Natural killer cell (primary cell): ENCODE measurements at places on chromosomes 5 and 9.
A peak's percentile ranks its signal among the peaks of the same experiment; 100 is the strongest.

- DNase-seq: no peak
These were observed 100.1 kb upstream of the PCA3 start for GRCh38 chr9:76664120-76664519.

DNA sequence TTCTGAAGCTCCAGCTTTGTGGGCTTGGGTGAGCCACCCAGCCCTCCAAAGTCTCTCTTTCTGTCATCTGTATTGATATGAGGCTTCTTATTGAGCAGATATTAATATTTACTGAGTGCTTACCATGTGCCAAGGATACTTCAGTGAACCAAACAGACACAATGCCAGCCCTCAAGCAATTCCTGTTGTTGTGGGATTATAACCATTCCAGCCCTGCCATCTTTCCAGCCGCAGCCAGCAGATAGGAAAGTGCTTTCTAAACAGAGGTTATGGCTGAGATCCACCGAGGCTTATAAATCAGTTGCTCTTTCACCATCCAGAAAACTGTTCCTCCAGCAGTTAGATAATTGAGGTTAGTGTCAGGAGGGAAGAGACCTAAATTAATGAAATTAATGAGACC is 137.7 kb upstream of the ALDH1B1 start:
- DNase-seq: no peak

DNA sequence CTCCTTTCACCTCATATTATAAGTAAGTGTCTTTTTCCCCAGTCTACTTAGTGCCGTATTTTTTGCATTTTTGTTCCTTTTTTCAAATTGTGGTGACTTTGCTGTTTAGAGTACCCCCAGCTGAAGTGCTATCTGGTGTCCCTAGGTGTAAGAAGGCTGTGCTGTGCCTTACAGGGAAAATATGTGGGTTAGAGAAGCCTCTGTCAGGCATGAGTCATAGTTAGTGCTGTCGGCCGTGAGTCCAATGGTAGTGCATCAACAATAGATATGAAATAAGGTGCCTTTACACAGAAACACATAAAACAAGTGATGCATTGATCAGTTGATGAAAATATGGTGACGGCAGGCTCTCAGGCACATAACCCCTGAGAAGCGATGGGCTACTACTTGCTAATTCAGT is 20.1 kb downstream of the SYK start:
- no peak for DNase-seq

GRCh38 chr9:83936523-83936922 is 15.3 kb upstream of the KIF27 start:
- DNase-seq: no peak

DNA sequence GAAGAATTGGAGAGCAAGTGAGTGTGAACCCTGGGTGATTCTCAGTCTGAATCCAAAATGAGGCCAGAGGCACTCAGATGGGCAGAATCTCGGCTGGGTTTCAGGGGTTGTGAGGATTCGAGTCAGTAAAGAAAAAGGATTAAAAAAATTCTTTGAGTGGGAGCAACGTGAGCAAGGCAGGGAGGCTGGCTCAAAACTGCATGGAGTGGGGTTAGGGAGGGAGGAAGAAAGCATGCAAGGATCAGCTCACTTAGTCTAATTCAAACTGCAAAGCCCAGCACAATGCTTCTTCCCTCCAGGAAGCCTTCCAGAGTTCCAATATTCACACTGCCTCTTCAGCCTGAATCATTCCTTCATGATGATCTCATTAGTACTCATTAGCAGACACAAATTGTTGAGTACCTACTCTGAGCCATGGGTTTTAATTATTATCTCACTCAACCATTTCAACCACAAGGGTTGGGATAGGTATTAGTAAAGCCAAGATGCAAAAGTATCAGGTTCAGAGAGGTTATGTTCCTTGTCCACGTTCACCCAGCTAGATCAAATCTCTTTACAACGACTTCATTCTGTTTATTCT is 95.8 kb downstream of the BRINP1 start:
- no peak for DNase-seq

- DNase-seq: no peak
These were observed 24.2 kb downstream of the FAM78A start for GRCh38 chr9:131252120-131252519.

DNA sequence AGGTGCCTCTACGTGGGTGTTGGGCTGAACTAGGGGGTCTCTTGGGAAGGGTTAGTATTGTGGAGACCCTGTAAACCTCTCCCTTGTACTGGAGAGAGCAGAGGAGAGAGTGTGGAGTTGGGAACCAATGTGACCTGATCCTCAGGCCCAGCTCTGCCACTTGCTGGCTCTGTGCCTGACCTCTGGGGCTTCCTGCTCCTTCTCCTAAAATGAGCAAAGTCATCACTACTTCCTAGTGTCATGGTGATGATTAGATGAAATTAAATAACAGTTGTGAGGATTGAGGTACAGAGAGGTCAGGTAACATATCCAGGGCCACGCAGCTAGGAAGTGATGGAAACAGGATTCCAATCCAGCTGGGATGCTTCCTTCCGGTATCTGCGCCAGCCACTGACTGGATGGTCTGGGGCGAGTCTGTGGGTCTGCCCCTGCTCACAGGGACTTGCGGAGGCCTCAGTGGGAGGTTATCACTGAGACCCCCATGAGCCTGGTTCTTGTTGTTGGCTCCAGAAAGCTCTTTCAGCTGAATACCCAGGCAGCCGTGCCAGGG is 9.2 kb downstream of the GALNT10 start:
- DNase-seq: no peak

GRCh38 chr5:154706416-154706815 is 48.8 kb upstream of the LARP1 start:
- no peak for DNase-seq

DNA sequence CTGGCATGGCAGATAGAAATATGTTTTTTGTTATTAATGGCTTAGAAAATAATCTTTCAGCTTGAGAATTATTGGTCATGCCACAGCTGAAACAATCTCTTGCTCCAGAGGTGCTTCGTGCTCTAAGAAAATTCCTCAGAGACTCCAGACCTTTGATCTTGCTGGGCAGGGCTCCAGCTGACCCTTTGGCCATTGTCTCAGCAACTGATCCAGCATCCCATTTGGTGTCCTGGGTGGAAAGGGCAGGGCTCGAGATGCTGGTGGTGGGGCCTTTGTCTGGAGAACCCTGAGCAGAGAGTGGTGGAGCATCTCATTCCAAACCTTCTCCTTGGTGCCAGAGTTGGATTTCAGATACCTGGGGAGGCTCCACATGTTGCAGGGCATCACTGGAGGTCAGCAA is 43.2 kb upstream of the PIK3R1 start:
- no peak for DNase-seq

DNA sequence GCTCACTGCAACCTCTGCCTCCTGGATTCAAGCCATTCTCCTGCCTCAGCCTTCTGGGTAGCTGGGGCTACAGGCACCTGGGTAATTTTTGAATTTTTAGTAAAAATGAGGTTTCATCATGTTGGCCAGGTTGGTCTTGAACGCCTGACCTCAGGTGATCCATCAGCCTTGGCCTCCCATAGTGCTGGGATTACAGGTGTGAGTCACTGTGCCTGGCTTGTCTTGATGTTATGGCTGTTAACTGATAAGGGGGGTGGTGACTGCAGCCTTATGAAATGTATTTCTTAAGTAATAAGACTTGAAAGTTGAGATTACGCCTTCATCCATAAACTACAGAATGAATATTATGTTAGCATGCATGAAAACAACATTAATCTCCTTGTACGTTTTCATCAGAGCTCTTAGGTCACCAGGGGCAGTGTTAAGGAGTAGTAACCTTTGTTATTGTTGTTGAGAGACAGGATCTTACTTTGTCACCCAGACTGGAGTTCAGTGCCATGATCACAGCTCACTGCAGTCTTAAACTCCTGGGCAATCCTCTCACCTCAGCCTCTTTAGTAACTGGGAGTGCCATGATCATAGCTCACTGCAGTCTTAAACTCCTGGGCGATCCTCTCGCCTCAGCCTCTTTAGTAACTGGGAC is 148.3 kb downstream of the ATP10B start:
- no peak for DNase-seq

DNA sequence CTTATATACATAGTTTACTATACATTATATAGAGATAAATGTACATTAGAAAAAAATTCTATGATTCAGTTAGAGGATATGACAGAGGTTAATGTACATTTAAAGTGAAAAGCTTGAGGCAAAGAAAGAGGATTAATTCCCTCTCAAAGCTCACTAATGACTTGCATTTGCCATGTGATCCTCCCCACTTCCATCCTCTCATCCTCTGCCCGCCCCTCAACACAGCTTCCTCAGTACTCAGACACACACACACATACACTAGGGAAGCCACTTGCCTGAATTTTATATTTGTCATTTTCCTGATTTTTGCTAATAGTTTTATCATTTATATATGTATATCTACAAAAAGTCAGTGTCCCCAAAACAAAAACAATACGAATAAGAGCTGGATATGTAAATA is 764.5 kb downstream of the EFNA5 start:
- no peak for DNase-seq

GRCh38 chr9:92444841-92445240 is 20.6 kb upstream of the OMD start:
- DNase-seq: no peak

DNA sequence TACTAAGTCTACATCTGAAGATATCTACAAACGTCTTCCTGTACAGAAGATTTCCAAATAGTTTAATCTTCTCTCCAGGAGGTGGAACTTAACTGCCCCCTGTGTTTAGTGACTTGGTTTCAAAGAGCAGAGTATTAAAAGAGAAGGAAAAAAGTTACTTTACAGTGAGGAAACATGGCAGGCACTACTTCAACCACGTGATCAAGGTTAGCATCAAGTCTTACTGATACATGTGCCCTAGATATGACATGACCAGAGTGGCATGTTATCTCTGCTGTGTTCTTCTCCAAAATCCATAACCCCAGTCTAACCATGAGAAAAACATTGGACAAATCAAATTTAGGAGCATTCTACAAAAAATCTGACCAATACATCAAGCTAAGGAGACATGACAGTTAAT is 125.8 kb downstream of the ADAMTS12 start:
- no peak for DNase-seq

- DNase-seq: no peak
These were observed 902 bp downstream of the TMED9 start for GRCh38 chr5:177592905-177593304.

- no peak for DNase-seq
These were observed 1.8 kb downstream of the DPP7 start for GRCh38 chr9:137112564-137113384.

GRCh38 chr5:16048132-16048531 is 131.5 kb downstream of the MARCHF11 start:
- no peak for DNase-seq

GRCh38 chr9:79884546-79884945 is 312.8 kb downstream of the TLE4 start:
- DNase-seq: no peak

- no peak for DNase-seq
These were observed 26.6 kb downstream of the MYO10 start for GRCh38 chr5:16909464-16909863.

- DNase-seq: peak; percentile 61
These were observed 6.3 kb upstream of the IRF1 start for GRCh38 chr5:132496631-132497487.

GRCh38 chr5:107670087-107670931 is 428 bp downstream of the EFNA5 start:
- DNase-seq: peak; percentile 17

DNA sequence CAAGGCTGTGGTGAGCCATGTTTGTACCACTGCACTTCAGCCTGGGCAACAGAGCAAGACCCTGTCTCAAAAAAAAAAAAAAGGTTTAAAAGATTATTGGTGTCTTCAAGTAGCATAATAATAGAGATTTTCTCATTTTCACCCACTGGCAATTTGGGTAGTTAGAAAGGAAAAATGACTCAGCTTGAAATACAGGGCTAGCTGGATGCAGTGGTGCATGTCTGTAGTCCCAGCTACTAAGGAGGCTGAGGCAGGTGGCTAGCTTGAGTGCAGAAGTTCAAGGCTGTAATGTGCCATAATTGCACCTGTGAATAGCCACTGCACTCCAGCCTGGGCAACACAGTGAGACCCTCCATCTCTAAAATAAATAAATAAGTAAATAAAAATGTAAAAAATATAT is 111.1 kb downstream of the ARRDC3 start:
- no peak for DNase-seq
